ENCODE measurements at places on chromosomes 12 and 14. TPM values are rescaled to one million over a fixed set of nuclear protein-coding genes. Genes with fewer than 3 reads are reported as not detected.

- H3K27me3 ChIP-seq, result no peaks in the 10 kb centered on the region
- H3K27ac ChIP-seq, result no peak overlapping the region
- no peak for DNase-seq
- H3K36me3 ChIP-seq, result peaks cover 3% of the 10 kb centered on the region
- 0 out of 2 replicates have a peak, but pooled peaks cover 3% of the 10 kb centered on the region for H3K4me1 ChIP-seq
Observed at GRCh38 chr12:104352106-104352713, 48.7 kb downstream of the EID3 start.

GRCh38 chr14:32427726-32428528 is 98.8 kb downstream of the AKAP6 start:
- no peak overlapping the region for H3K4me3 ChIP-seq
- no peaks in the 10 kb centered on the region for H3K4me1 ChIP-seq
- DNase-seq, result no peak
- no peaks in the 10 kb centered on the region for H3K27me3 ChIP-seq
- no peak overlapping the region for H3K27ac ChIP-seq
- H3K36me3 ChIP-seq, result no peaks in the 10 kb centered on the region

- peaks cover 7% of the 10 kb centered on the region for H3K4me1 ChIP-seq
- no peak overlapping the region for H3K27ac ChIP-seq
- no peak for DNase-seq
Observed at GRCh38 chr12:31557707-31558106, 33.2 kb downstream of the DENND5B start.

GRCh38 chr14:35134329-35135123 is 12.2 kb downstream of the PRORP start:
- no peaks in the 10 kb centered on the region for H3K36me3 ChIP-seq
- H3K27ac ChIP-seq, result no peak overlapping the region
- no peak for DNase-seq
- H3K4me1 ChIP-seq, result no peaks in the 10 kb centered on the region
- no peak overlapping the region for H3K4me3 ChIP-seq

- no peaks in the 10 kb centered on the region for H3K4me1 ChIP-seq
- no peaks in the 10 kb centered on the region for H3K27me3 ChIP-seq
- no peaks in the 10 kb centered on the region for H3K36me3 ChIP-seq
- H3K27ac ChIP-seq, result no peak overlapping the region
Observed at GRCh38 chr14:56474419-56475022, 105.1 kb upstream of the TMEM260 start.

Gene KRT79
- not detected for total RNA-seq

GRCh38 chr12:19196959-19197630 is 67.6 kb downstream of the PLEKHA5 start:
- no peak overlapping the region for H3K27ac ChIP-seq
- peaks cover 12% of the 10 kb centered on the region for H3K4me1 ChIP-seq
- no peaks in the 10 kb centered on the region for H3K36me3 ChIP-seq

Gene FAM234B
- total RNA-seq, result 11.4 TPM

- no peaks in the 10 kb centered on the region for H3K27me3 ChIP-seq
- H3K27ac ChIP-seq, result no peak overlapping the region
- H3K4me3 ChIP-seq, result no peak overlapping the region
- H3K4me1 ChIP-seq, result no peaks in the 10 kb centered on the region
- no peak for DNase-seq
Observed at GRCh38 chr12:14694145-14694714, 2.2 kb downstream of the GUCY2C start.

Gene NFATC4
- 0.88 TPM for total RNA-seq

DNA sequence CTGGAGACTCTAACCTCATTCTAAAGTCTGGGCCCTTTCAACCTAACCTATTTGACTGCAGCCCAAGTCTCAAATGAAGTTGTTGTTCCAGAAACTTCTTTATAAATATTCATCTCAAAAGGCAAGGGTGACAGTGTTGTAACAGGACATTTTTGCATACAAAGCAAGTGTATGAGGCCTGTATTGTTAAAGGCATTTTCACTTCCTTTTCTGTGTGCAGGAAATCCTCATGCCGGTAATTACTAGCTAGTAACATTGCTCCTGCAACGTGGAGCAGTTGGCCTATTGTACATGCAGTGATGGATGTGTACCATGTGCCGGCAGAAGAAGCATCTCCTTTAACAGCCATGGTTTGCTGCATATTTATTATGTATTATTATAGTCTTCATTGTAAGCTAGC is 156.5 kb upstream of the RMST start:
- H3K27me3 ChIP-seq, result no peaks in the 10 kb centered on the region
- no peaks in the 10 kb centered on the region for H3K4me1 ChIP-seq
- no peak for DNase-seq
- H3K36me3 ChIP-seq, result no peaks in the 10 kb centered on the region
- no peak overlapping the region for H3K4me3 ChIP-seq
- H3K27ac ChIP-seq, result no peak overlapping the region

- no peaks in the 10 kb centered on the region for H3K27me3 ChIP-seq
- H3K36me3 ChIP-seq, result no peaks in the 10 kb centered on the region
- H3K4me1 ChIP-seq, result no peaks in the 10 kb centered on the region
- DNase-seq, result no peak
Observed at GRCh38 chr12:116861320-116861719, 19.9 kb downstream of the HRK start.

DNA sequence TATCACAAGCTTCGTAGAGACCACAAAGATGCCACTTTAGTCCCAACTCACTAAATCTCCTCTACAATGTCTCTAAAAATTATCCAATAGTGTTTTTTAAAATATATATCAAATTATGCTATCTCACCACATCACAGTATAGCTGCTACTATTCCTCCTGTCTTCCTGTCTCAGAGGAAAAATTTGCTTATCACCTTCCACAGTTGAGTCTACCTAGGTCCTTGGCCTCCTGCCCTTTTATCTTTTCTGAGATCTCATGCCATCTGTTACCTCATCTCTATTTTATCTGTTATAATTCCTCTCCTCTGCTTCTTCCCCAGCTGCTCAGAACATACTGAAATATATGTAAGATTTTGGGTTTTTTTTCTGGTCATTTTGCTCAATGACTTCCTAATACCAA is 568.2 kb downstream of the DIO2 start:
- no peak overlapping the region for H3K27ac ChIP-seq
- H3K27me3 ChIP-seq, result no peaks in the 10 kb centered on the region
- no peaks in the 10 kb centered on the region for H3K36me3 ChIP-seq
- no peaks in the 10 kb centered on the region for H3K4me1 ChIP-seq

Gene PARPBP
- total RNA-seq, result 30.4 TPM

DNA sequence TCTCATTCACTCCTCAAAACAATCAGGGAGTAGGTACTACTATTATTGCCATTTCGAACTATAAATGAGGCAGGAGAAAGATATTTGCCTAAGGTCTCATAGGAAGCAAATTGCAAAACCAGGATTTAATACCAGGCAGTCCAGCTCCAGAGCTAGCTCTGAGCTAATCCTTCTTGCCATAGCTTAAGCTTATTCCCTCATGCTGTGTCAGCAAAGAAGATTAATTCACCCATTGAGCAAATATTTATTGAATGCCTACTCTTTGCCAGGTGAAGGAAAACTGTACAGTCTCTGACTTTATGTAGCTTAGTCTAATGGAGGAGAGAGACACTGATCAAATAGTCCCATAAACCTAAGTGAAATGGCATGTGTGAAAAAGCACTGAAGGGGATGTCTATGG is 19.5 kb downstream of the KCNA5 start:
- peaks cover 3% of the 10 kb centered on the region for H3K27me3 ChIP-seq
- no peaks in the 10 kb centered on the region for H3K4me1 ChIP-seq
- no peak overlapping the region for H3K27ac ChIP-seq
- no peaks in the 10 kb centered on the region for H3K36me3 ChIP-seq
- no peak for DNase-seq

Gene CCDC88C
- total RNA-seq, result 29.8 TPM

Gene CISTR
- total RNA-seq, result not detected

DNA sequence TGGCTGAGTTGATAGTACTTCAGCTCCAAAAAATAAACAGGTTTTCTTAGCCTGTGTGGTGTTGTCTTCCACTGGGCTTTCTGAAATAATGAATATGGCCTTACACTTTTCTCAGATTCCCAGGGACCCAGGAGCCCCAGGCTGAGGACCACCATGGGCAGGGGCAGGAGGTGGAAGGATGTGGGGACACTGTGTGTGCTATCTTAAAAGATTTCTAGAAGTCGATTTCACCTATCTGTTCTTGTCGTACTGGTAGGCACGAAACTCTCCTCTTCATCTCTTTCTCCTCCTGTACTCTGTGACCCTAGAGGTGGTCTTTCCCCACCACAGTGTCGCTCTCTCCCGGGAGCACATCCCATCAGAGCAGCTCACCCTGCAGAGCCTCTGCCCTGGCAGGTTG is 107.7 kb upstream of the FKBP4 start:
- no peak overlapping the region for H3K27ac ChIP-seq
- no peak overlapping the region for H3K4me3 ChIP-seq
- H3K27me3 ChIP-seq, result peaks cover 1% of the 10 kb centered on the region
- peak; percentile 27 for DNase-seq

- H3K4me1 ChIP-seq, result peaks cover 25% of the 10 kb centered on the region
- no peaks in the 10 kb centered on the region for H3K36me3 ChIP-seq
- H3K27ac ChIP-seq, result peak overlapping the region; percentile 57
Observed at GRCh38 chr14:74133833-74134481, 49.2 kb downstream of the LIN52 start.

DNA sequence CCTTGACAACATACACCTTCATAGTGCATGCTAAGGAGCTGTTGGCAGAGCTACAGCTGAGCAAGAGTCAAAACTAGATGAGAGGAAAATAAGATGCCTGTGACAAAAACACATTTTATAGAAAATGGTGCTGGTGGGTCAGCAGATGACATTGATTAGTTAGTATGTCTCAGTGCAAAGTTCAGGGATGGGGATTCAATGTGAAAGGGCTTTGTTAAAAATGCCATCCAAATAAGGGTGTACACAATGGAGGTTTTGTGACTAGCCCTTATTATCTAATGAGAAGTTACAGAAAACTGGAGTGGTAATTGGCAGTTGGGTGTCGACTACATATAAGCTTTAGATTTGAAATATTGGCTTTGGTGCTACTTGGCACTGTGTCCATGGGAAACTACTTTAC is 169.0 kb downstream of the MON2 start:
- H3K27ac ChIP-seq, result no peak overlapping the region
- H3K4me1 ChIP-seq, result 0 out of 2 replicates have a peak, but pooled peaks cover 6% of the 10 kb centered on the region
- no peaks in the 10 kb centered on the region for H3K36me3 ChIP-seq
- DNase-seq, result no peak

DNA sequence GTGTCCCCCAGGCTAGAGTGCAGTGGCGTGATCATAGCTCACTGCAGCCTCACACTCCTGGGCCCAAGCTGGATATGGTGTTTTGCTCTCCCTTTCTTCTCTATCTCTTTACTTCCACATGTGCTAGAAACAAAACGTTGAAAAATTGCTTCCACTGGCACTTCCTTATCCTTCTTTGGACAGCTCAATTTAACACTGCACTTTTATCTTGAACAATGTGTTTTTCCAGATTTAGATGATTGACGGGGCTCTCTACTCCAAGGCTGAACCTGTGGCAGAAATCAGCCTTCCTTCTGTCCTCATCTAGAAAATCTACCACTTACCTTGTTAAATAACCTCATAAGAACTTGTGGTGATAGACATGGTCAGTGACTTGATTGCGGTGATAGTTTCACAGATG is 165.1 kb downstream of the DAD1 start:
- no peak for DNase-seq
- H3K36me3 ChIP-seq, result no peaks in the 10 kb centered on the region
- H3K27me3 ChIP-seq, result no peaks in the 10 kb centered on the region

GRCh38 chr12:127723251-127723650 is 543.7 kb upstream of the TMEM132C start:
- no peak overlapping the region for H3K4me3 ChIP-seq
- no peaks in the 10 kb centered on the region for H3K36me3 ChIP-seq
- no peak overlapping the region for H3K27ac ChIP-seq
- no peaks in the 10 kb centered on the region for H3K27me3 ChIP-seq
- H3K4me1 ChIP-seq, result no peaks in the 10 kb centered on the region

DNA sequence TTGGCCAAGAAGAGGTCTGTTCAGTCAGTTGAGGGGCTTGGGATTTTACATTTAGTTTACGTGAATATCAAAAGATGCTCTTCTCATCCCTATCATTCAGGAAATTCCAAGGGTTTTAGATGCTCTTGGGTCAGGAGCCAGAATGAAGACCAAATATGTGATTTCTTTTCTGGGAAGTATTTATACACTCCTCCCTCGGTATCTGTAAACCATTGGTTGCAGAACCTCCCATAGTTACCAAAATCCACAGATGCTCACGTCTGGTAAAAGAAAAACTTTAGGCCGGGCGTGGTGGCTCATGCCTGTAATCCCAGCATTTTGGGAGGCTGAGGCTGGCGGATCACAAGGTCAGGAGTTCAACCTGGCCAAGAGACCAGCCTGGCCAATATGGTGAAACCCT is 75.9 kb downstream of the TNFAIP2 start:
- no peak for DNase-seq
- no peak overlapping the region for H3K27ac ChIP-seq
- no peak overlapping the region for H3K4me3 ChIP-seq
- H3K4me1 ChIP-seq, result no peaks in the 10 kb centered on the region
- no peaks in the 10 kb centered on the region for H3K36me3 ChIP-seq
- no peaks in the 10 kb centered on the region for H3K27me3 ChIP-seq

DNA sequence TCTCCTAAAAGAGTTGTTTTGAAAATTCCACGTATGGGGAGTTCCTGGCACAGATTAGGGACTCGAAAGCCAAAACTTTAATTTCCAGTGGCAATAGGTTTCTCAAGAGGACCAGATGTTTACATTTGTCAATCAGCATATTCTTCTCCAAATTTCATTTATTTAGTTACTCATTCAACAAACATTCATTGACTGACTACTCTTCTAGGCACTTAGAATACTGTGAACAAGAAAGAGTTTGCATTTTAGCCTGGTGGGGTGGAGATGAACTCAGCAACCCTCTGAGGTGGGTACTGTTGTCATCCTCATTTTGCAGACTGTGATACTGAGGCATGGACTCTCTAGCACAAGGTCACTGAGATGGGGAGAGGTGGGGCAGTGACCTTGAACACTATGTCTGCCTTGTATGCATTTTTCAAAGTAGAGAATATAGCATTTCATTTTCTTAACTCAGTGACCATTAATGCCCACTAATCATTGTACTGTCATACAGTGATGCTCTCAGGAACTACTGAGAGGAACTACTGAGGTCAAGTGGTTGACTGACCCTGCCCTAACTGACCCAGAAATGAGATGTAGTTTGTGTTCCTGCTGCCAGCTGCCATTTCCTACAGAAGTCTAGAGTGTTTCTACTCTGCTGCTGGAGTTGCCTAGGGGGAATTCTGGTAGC is 2.2 kb downstream of the L3HYPDH start:
- H3K27ac ChIP-seq, result no peak overlapping the region
- no peaks in the 10 kb centered on the region for H3K27me3 ChIP-seq
- H3K4me3 ChIP-seq, result no peak overlapping the region
- H3K36me3 ChIP-seq, result no peaks in the 10 kb centered on the region
- peaks cover 12% of the 10 kb centered on the region for H3K4me1 ChIP-seq

- peaks cover 10% of the 10 kb centered on the region for H3K4me1 ChIP-seq
- H3K36me3 ChIP-seq, result no peaks in the 10 kb centered on the region
- no peak for DNase-seq
Observed at GRCh38 chr14:65356327-65356836, 56.1 kb upstream of the FUT8 start.

All from Caco-2 (cell line).